Stimulated activated CD8-positive, alpha-beta memory T cell treated with anti-CD3 and anti-CD28 coated beads, Interleukin-12 subunit alpha, Interleukin-12 subunit beta, amount 100 ng/mL, for 1 hour (primary cell): ENCODE measurements at places on chromosomes 3 and 15.

GRCh38 chr3:131602011-131602779, 99.4 kb upstream of the MRPL3 start:
- no peak for DNase-seq

- DNase-seq = no peak
Measured at GRCh38 chr3:196638861-196639482, 522 bp upstream of the NRROS start.

GRCh38 chr3:48950051-48950450, 31.4 kb downstream of the ARIH2 start:
- no peak for DNase-seq

- DNase-seq = no peak
Measured at GRCh38 chr3:124172283-124172682, 180.4 kb upstream of the ROPN1 start.

- no peak for DNase-seq
Measured at GRCh38 chr15:98342911-98343310, 305.4 kb upstream of the IGF1R start.

GRCh38 chr3:23094412-23094811, 108.7 kb upstream of the UBE2E2 start:
- no peak for DNase-seq

- DNase-seq = no peak
Measured at GRCh38 chr15:64209680-64210334, 47.0 kb upstream of the PPIB start.

DNA sequence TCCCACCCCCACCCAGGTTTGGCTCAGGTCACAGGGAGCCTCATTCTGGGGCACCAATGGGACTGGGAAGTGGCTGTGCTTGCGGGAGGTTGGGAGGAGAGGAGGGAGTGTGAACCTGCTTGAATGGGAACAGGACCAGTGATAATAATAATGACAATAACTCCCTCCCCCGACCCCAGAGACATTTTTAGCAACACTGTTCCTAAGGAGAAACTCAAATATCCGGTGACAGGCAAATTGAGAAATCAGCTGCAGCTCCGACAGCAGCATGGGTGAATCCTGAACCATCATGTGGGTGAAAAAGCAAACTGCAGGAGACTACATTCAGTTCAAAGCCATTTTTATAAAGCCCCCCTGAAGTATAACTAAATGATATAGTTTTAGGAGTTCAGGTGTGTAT, 11.6 kb upstream of the RPL29 start:
- no peak for DNase-seq

GRCh38 chr15:82040862-82041261, 5.0 kb downstream of the MEX3B start:
- DNase-seq = no peak

DNA sequence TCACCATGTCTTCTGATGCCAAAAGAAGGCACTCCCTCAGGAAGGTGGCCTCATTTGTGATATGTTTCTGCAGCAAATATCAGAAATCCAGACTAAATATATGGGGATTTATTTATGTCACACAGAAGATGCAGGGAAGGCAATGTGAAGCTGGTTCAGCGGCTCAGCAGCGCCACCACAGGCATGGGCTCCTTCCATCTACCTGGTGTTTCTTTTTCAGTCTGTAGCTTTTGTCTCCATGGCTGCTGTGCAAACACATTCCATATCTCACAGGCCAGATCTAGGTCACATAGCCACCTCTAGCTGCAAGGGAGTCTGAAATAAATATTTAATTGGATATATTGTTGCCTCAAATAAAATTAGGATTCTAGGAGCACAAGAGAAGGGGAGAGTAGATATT, 502.1 kb upstream of the IL12A start:
- DNase-seq = no peak

- DNase-seq = no peak
Measured at GRCh38 chr3:5191555-5192304, 4.2 kb downstream of the EDEM1 start.

DNA sequence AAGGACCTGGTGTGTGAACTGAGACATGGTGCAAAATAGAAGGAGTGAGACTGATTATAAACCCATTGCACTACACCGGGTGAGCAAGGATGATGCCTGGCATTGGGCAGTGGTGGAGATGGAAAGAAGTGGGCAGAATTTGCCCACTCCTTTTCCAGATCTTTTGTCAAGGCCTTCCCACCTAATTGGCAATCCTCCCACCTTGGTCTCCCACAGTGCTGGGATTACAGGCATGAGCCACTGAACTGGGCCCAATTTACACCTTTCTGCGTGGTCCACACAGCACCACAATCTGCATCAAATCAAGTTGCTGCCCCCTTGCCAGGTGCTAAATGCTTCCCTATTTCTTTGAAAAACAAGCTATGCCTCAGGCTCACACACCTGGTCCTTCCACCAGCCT, 5.4 kb downstream of the FBXO40 start:
- DNase-seq = no peak

DNA sequence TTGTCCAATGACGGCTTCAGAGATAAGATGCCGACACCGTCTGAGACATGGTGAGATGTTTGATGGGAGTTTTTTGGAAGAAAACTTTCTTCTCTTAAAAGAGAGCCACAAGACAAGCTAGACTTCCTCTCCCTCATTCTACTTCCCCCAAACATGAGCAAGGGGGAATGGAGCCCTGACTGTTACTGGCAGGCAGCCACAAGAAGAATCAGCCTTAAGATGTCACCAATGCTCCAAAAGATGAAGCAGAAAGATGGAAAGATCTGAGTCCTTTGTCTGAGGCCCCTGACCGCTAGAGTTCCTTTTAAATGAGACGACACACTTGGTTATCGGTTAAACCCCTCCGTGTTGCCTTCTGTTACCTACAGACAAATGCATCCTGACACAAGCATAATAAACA, 108.7 kb downstream of the ST8SIA2 start:
- no peak for DNase-seq

DNA sequence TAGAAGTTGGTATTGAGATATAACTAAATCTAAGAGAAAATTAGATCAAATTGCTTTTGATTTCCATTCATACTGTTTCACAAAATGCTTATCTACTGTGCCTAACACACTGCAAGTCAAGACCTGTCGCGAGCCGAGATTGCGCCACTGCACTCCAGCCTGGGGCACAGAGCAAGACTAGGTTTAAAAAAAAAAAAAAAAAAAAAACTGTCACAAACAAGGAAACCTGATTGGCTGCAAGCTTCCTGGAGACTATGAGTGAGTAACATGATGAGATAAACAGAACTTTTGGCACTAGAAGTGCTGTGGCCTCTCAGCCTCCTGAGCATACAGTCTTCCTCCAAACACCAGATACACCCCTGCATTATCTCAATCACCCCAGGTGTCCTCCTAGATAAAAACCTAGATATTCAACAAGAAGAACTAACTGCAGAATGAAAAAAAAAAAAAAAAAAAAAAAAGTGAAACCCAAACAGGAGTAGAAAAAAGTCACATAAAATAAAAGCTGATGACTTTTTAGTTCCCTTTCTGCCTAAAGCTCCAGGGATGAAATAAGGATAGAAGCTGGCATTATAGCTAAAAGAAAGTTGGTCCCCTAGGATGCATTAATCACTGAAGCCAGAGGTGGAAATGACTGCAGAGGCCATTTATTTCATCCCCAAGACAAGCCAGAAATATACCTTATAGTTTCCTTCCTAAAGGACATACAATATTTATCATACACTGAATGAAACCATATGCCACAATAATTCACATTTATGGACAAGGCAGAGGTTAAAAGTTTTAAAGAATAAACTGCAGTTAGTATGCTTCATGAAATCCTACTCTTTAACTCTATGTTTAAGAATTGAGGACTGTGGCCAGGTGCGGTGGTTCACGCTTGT, 82.4 kb downstream of the P3H2 start:
- no peak for DNase-seq

DNA sequence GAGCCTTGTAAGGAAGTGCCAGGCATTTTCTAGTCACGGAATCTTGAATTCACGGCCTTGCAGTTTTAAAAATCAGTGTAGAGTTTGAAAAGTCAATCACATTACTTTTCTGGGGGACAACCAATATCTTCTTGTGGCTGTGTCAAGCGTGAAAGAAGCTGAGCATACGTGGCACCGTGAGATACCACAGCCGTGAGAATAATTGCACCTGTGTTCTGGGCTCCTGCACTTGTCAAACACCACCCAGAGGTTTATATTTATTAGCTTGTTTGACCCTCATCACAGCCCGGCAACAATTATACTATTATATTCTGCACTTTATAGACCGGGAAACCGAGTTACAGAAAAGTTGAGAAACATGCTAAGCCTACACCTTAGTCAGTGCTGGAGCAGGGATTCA, 45.2 kb downstream of the ARRDC4 start:
- DNase-seq = no peak

DNA sequence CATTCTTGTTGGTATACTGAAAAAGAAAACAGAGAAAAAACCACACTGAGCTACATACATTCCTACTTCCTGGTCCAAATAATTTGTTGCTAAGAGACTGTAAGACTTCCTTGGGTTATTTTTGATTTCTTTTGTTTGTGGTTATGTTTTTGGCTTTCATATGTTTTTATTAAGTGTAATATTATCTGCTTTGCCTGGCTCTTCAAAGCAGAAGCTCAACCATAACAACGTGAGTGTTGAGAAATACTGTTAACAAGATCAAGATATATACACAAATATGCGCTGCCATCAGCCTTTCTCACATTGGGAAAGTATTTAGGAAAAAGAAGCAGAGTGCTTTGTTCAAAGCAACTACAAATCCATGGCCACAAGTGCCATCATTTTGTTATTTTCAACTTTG, 556.2 kb upstream of the CBLB start:
- DNase-seq = no peak

DNA sequence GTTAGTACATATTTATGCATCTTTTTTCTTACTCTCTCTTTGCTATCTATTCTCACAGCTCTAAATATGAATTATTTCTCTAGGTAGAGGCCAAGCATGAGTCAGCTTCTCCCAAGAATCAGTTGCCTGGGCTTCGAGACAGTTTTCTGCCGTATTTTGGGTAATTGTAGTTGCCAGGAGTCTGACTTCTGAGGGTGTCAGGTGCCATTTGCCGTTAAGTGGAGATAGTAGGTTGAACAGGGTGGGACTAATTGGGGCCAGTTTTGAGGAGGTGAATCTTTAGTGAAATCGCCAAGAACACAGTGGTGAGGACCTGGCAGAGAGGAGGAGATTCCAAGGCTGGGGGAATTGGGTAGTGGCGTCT, 7.8 kb upstream of the NRROS start:
- no peak for DNase-seq

DNA sequence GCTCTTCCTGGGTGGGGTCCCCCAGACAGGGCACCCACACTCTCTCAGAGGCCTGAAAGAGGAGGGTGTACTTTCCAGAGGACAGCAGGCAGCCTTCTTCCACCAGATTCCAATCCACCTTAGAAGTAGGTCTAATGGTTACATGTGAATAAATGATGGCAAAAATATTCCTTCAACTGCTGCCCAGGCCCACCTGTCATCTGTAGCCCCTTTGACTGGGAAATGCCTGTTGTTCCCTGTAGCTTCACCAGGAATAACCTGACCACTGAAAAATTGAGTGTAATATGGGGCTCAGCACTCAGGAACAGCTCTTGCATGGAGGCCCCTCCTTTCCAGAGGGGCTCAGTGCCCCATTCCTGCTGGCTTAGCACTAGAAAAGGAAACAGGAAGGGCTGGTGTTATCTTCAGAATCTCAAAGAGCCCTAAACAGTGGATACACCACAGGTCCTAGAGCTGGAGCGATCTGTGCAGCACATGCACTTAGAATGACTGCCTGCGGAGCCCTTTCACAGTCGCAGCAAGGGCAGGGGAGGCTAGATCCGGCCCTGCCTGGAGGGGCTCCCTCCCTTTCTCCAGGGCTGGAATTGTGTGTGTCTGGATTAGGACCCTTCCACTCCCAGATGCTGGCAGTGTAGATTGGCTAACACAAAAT, 32.1 kb downstream of the SLC22A14 start:
- DNase-seq = no peak

- no peak for DNase-seq
Measured at GRCh38 chr3:142973217-142974009, 9.9 kb upstream of the PAQR9 start.

GRCh38 chr15:64856429-64857145, 14.9 kb downstream of the PLEKHO2 start:
- no peak for DNase-seq

GRCh38 chr3:128547368-128547987, 54.5 kb upstream of the GATA2 start:
- no peak for DNase-seq

GRCh38 chr15:48177766-48178647, at the start of gene MYEF2:
Gene MYEF2 (minus strand): TSS chr15:48178295. CDS start chr15:48178237, 58 bp downstream.
- DNase-seq = peak; percentile 33

DNA sequence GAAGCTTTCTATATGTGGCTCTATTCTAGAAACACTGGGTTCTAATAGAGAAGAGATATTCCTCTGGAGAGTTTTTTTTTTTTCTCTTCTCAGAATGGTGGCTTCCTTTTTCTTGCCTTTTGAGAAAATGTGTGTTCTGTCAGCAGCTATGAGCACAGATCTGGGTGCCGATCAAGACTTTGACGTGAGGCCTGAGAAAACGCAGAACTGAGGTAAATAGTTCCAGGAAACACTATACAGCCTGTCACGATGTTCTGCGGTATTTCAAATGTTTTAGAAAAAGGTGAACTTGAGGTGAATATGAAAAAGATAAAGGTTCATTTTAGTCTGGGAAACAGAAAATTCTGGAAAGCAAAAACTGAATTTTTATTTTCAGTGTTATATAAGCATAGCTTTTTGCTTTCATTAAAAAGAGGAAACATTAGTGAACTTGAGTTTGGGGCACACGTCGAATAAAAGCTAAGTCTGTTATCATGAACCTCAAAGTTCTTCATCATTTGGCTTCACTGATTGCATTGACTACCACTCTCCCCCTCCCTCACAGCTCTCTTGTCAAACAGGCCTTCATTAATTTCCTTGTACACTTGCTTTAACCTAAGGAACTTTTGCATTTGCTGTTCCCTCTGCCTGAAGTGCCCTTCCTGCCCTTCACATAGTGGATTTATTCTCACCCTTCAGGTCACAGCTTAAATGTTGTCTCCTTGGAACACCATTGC, 265.1 kb downstream of the NFKBIZ start:
- DNase-seq = peak; percentile 4

DNA sequence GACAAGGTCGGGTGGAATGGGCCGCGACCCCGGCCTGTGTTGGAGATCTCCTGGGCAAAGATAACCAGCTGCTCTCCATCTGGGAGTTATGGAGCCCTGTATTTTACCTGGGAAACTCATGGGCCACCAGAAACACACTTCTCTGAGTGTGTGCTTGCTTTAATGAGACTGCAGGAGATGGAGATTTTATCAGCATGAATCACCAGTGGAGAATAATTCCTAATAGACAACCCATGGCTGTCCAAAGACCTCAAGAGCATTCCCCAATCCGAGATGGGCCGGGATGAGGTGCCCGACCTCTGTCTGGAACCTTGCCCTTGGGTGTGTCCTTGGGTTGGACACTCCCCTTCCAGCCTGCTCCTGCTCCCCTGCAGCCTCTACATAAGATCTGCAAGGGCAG, 389.3 kb downstream of the GABRG3 start:
- no peak for DNase-seq
